ENCODE measurements at places on chromosomes 11 and 22.
A peak's percentile ranks its signal among the peaks of the same experiment; 100 is the strongest.

DNA sequence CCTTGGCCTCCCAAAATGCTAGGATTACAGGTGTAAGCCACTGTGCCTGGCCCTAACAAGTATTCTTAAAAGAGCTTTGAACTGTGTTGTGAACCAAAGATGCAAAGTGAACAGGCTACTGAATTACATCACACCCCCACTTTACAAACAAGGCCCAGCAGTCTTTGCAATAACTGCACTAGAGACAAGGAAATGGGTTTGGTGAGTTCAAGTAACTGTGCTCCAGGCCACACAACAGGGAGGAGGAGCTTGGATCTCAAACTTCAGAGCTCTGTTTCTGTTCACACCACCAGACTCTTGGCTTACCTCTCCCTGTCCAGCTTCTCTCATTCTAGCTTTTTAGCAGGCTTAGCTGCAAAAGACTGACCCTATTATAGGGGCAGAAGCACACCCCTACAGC is 30.4 kb upstream of the RASL10A start:
- no peak for DNase-seq

DNA sequence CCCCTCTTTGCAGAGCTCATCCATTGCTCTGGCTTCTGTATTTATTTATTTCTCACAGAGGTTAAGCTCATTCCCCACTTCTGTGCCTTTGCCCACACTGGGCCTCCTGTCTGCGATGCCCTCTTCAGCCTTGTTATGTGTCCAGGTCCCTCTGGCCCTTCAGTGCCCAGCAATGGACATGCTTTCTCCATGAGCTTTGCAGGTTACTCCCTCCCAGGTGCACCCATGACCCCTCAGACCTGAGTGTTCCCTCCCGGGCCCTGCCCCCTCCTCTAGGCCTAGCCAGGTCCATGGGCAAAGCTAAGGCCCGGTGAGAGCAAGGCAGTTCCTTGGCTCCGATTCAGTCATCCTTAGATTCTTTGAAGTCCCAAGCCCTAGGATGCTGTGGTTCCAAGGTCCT is 17.5 kb upstream of the ARHGEF17 start:
- no peak for DNase-seq

GRCh38 chr11:77146261-77147035 is 18.4 kb downstream of the MYO7A start:
- no peak for DNase-seq

DNA sequence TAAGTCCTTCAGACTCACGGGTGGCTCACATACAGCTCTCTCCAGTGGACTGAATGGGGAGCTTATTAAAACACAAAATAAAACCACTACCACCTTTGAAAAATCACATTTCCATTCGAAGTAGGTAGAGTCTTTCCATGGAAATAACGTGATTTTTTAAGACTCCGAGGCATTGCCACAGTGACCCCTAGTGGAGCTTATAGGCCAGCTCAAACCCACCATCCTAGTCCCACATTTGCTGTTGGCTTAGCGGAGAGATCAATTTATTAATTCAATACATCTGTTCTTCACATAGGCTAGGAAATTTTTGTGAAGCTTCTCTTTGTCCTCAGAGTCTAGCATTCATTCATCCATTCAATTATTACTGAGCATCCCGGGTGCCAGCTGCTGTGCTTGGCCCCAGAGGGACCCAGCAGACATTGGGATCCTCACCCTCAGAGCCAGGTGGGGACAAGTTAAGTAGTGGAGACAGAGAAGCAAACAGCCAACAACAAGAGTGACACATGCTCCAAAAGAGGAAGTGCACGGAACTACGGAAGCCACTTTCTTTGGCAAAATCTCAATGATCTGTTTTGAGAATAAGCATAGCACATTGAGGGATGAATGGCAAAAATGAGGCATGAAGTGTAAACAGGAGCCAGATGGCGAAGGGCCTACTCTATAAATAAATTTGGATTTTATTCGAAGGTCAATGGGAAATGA is 10.2 kb upstream of the P4HA3 start:
- peak; percentile 20 for DNase-seq

DNA sequence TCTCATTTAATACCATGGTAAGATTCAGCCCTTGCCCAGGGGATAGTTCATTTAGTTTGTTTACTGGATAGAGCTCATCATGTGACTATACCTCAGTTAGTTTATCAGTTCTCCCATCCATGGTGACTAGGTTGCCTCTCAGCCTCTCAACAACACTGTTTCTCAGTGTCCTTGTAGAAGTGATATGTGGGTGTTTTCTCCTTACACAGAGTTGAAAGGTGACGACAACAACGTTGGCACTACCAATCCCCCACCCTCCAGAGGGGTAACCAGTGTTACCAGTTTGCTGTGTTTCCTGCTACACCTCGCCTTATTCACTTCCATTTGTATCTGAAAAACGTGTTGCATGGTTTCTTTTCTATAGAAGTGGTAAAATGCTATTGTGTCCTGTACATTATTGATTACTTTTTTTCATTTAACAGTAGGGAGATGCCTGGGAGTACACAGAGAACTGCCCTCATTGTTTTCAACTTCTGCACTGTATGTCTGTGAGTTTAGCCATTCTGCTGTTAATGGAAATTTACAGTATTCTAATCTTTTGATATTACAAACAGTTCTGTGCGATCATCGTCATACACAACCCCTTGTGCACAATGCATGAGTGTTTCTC is 11.6 kb downstream of the NEAT1 start:
- peak; percentile 12 for DNase-seq

DNA sequence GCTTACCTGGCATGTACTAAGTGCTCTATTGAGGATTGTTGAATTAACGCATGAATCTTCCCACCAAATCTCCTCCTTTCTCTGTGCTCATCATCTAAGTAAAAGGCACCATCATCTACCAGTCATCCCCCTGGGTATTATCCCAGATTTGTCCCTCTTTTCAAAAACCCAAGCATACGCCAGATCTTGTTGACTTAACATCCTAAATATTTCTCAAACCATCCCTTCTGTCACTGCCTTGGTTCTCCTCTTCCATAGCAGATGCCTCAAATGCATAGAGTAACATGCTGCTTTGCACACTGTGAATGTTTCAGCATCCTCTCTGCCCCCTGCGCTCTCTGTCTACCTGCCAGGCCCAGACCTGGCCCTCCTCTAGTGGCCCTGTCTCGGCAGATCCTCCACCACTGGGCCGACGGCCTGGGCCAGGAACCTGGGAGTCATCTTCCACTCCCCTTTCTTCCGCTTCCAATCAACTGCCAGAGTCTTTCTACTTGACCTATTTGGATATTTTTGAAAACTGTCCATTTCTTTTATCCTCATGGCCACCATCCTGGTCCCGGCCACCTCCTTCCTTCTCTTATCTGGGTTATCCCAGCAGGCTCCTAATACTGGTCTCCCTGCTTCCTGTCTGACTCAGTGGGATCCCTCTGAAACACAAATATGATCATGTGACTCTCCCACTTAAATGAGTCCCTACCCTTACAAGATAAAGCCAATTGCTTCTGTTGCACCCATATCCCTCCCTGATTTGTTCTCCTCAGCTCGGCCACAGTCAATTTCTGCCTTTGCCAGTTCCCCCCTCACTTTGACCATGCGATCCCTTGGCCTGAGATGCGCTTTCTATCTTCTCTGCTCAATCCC is 3.4 kb upstream of the TAB1 start:
- peak; percentile 35 for DNase-seq

GRCh38 chr22:43783777-43784176 is 28.3 kb downstream of the EFCAB6 start:
- DNase-seq = peak; percentile 10

- DNase-seq = no peak
Measured at GRCh38 chr11:25485315-25485714, 846.6 kb upstream of the ANO3 start.
